ENCODE measurements at places on chromosomes 3 and 15. TPM values are rescaled to one million over a fixed set of nuclear protein-coding genes. Genes with fewer than 3 reads are reported as not detected.

Gene TRAT1
- total RNA-seq = not detected

Gene C3orf80
- total RNA-seq = 1.6 TPM

Gene SLC9C1
- total RNA-seq = not detected

Gene HYAL1
- 1.00 TPM for total RNA-seq

Measured in A549 treated with Mapracorat at 1 μM for 4 hours (cell line).